Stimulated activated CD4-positive, alpha-beta T cell treated with anti-CD3 and anti-CD28 coated beads, Interleukin-1b, Interleukin-23, amount 100 ng/mL, for 1 hour (primary cell): ENCODE measurements at places on chromosomes 2 and 18.

DNA sequence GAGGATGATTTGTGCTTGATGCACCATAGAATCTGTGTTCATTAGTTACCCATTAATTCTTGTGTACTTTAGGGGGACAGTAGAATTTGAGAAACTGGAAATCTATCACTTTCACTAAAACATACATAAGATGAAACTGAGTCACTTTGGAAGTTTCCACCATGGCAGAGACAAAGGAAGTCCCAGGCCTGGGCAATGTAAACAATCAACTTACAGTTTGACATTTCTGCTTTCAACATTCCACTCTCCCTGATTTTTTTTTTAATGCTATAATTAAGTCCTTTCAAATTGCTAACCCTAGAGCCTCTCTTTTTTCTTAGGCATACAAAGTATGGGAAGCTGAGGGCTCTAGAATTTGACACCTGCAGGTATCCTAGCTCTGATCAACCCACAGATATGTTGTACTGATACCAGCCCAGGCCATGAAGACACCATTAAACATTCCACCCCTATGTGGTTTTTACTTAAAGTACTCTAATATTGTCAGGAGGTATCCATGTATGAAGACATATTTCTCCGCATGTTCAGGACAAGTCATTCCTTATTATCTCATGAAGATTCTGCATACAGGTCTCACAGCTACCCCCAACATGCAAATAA, 88.5 kb upstream of the GLS start:
- no peak for DNase-seq

DNA sequence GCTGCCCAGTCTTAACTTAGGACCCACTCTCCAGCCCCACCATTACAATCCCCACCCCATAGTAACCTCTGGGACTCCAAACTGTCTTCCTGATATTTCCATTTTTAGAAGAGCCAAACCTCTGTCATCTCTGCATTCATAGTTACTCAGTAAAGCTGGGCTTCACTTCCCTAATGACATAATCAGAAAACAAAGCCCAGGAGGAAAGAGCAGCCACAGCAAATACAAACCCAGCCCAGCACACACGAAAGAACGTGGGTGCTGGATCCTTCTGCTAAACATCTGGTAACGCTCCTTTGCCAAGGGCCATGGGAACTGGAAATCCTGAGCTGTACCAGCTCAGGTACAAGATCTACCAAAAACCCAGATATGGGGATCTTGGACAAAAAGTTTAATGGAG, 36.8 kb upstream of the RIOK3 start:
- no peak for DNase-seq

- DNase-seq = no peak
These were observed 1.2 kb downstream of the TFPI start for GRCh38 chr2:187552828-187553681.

DNA sequence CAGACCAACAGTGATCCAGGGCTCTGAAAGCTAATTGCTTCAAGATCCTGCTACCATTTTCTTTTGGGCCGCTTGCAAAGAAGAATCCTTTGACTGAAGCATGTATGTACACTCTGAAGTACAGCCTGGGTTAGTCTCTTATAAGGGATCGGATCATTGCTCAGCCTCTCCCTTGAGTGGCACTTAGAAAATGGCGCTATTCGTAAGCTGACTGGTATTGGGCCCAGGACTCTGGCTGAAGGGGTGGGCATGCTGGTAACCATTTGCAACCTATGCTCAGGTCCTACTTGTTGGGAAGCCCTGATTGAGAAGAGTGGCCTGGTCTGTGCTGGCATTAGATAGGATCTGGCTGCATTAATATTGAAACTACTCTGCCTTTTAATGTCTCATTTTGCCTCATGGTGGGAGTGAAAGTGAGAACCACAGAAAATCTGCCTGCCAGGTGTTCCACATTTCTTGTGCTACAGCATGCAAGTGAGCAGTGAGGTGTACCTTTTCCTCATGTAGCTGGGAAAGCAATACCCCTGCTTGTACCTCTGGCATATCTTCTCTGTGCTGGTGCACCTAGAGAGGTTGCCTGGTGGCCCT, 661 bp upstream of the MGAT5 start:
- no peak for DNase-seq

DNA sequence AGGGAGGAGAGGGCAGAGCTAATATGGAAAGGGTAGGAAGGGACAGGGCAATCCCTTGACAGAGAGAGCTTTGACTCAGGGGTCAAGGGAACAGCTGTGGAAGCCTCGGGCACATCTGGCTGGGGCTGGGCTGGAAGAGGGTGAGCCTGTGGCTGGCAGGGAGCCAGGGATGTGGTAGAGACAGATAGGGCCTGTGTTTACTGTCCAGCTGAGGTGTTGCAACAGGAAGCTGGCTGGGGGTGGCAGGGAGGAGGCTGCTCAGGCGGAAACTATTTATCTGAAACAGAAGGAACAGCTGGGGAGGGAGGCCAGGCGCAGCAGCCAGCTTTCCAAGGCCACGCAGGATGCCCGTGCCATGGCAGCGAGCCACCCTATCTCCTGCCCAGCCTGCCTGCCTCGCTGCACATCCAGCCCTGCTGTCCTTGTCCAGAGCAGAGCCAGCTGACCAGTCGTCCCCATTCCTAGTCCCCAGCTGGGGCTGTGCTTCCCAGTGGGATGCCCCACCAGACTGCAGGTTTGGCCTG, 264.7 kb downstream of the CYP26B1 start:
- DNase-seq = no peak

- DNase-seq = no peak
These were observed 7.3 kb downstream of the CEP192 start for GRCh38 chr18:12998332-12999060.

DNA sequence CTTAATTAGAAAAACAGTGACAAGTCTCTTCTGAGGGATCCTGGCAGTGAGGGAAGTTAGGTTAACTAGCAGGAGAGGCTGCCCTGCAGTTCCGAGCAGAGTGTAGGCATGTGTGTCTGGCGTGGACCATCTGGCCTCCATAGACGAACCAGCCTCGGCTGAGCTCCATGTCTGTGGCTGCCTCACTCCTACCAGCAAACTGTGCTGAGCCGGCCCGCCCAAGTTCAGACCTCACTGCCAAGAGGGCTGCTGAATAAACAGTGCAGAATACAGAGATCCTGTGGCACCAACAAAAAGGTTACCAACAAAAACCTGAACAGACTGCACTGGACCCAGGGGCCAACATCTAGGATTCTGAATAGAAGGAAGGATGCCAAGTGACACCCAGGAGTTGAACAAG, 27.3 kb downstream of the INO80C start:
- no peak for DNase-seq

GRCh38 chr2:149442346-149442745, 112.0 kb downstream of the LYPD6 start:
- no peak for DNase-seq

DNA sequence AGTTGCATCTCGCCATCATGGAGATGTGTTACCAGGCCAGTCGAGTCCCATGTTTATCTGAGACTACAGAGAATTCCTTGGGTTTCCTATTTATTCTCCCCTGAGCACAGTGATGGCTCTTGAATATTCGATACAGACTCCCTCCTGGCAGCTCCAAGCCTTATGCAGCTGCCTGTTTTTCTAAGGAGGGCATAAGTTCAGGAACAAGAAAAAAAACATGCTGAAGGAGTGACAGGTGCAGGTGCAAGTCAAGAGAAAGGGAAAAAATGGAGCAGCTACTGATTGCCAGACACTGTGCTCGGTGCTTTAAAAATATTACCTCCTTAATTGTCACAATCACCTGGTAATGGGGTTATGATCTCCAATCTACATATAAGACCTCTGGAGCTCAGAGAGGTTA, 177.2 kb upstream of the DPP10 start:
- no peak for DNase-seq

DNA sequence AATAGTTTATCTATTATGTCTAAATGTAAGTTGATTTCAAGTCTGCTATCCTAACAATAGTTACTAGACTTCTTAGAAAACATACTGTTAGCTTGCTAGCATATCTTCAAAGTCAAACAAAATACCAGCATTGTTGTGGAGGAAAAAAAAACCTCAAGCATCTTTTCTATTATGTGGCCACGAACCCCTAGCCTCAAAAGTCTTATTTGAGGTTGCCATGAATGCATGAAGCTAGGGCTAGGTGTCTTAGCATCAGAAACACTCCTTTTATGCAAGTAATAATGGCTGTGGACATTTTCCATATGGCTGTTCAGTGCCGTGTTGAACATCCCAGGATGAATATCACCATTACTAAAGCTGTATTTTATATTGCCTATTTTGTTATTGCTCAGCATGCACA, 86.6 kb upstream of the OTX1 start:
- no peak for DNase-seq

- DNase-seq = no peak
These were observed 94.9 kb downstream of the NETO1 start for GRCh38 chr18:72772916-72773315.

DNA sequence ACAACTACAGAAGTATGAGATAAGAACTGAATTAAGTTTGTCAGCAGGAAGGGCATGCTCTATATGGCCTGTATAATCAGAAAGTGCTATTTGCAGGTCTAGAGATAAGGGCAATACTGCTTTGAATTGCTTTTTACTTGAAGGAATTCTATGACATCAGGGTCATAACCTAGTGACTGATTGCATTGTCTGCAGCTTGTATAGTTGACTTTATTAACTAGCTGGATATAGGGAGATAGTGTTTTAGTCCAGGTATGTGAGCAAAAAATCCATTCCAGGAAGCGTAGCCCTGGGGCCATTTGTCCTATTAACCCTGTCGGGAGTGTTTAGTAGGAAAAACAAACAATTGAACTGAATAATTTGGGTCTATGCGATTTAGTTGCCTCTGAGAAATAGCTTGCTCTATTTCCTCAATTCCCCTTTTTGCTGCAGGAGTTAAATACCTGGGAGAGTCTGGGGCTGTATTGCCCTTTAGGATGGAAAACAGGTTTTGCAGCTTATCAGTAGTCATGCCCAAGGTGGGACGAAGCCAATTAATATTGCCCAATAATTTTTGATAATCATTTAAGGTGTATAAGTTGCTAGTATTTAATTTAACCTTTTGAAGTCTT, 30.0 kb downstream of the HTR2B start:
- DNase-seq = no peak

- no peak for DNase-seq
These were observed 42.1 kb downstream of the IMPA2 start for GRCh38 chr18:12023375-12023774.

- DNase-seq = no peak
These were observed 983 bp downstream of the MTX2 start for GRCh38 chr2:176270100-176270750.

GRCh38 chr2:225004597-225004996, 37.7 kb downstream of the DOCK10 start:
- DNase-seq = no peak

GRCh38 chr2:94874277-94874997, 3.2 kb downstream of the TEKT4 start:
- no peak for DNase-seq

GRCh38 chr2:131146231-131146630, 41.1 kb downstream of the PLEKHB2 start:
- DNase-seq = no peak

DNA sequence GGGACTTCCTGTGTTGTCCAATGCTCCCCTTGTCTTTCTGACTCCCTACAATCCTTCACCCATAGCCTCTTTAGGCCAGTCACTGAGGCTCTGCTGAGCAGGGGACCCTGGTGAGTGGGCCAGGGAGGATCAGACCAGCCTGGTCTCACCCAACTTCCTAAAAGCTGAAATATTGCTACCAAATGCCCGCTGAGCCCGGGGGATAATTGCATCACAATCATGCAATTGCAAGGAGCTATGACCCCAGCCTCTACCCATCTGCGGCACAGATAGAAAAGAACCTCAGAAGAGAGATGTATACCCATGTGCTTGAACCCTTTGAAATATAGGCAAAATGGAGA, 3.7 kb upstream of the SP100 start:
- DNase-seq = no peak

GRCh38 chr2:54497763-54498680, 41.9 kb downstream of the SPTBN1 start:
- no peak for DNase-seq

DNA sequence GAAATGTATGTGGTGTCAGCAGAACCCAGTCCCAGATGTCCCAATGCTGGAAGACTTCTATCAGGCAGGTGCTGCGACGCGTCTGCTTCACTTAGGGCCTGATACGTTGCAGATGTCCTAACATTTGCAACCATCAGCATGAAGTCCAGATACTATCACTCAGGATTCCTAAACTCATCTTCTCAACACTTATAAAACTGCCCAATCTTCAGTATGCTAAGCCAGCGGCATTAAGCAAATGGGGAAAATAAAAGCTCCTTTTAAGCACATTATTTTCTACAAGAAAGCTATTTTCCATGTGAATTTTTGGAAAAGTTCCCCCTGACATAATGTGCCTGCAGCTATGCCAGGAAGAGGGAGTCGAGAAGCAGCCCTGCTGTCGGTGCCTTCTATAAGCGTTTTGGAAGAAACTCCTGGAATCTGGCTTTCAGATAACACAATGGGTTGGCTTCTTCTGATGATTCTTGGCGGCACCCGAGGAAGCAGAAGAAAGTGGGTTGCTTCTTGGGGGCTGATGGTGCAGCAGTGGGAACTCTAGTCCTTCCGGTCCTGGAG, 60.7 kb upstream of the ITGA6 start:
- DNase-seq = no peak

DNA sequence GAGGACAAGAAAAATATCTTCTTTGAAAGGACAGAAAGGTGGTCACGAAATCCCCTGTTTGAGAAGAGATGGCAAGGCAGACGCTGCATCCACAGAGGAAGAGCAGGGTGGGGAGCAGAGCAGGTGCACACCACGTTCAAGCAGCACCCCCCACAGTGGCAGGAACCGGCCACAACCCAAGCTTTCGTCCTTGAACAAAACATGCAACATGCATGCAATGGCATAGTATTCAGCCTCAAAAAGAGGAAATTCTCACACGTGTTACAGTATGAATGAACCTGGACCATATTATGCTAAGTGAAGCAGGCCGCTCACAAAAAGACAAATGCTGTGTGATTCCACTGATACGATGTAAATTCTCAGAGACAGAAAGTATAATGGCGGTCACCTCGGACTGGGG, 51.4 kb downstream of the CMPK2 start:
- no peak for DNase-seq

GRCh38 chr2:185384822-185385560, 353.6 kb upstream of the FSIP2 start:
- DNase-seq = no peak

GRCh38 chr2:200492656-200493055, 17.2 kb downstream of the KCTD18 start:
- no peak for DNase-seq

DNA sequence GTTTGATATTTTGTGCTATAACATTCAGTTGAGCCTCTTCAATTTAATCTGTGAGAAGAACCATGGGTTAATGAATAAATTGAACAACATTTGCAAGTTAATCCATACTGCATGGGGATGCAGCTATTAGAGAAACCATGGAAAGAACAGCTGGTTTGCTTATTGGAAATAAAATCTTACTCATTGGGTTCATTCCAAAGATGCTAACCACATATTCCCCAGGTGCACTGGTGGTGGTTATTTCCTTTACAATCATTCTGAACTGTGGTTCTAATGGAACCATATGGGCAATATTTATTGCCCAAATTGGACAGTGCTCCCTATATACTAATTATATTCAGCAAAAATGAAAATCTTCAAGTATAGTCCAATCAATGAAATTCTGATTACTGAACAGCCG, 1200.4 kb upstream of the CDH2 start:
- DNase-seq = no peak

- DNase-seq = no peak
These were observed 42.7 kb downstream of the MPHOSPH10 start for GRCh38 chr2:71173096-71173495.

GRCh38 chr2:168330624-168331423, 83.4 kb upstream of the STK39 start:
- DNase-seq = no peak
